ENCODE measurements at places on chromosomes 7 and 10.

DNA sequence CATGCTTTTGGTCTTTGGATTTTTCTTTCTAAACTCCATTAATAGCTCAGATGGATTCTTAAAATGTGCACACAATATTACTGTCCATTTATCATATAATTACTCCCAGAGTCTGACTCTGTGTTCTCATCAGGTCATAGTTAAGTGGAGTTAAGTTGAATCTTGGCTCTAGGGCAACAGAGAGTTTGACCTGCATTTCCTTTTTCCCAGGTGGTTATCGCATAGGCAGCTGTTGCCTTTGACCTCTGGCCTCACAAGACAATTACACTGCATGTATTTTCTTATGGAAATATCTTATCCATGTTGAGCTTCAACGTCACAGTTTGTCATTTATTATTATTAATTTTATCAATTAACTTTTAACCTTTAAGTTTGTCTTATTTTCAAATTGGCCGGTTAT, 237.5 kb upstream of the HGF start:
- no peak for DNase-seq

DNA sequence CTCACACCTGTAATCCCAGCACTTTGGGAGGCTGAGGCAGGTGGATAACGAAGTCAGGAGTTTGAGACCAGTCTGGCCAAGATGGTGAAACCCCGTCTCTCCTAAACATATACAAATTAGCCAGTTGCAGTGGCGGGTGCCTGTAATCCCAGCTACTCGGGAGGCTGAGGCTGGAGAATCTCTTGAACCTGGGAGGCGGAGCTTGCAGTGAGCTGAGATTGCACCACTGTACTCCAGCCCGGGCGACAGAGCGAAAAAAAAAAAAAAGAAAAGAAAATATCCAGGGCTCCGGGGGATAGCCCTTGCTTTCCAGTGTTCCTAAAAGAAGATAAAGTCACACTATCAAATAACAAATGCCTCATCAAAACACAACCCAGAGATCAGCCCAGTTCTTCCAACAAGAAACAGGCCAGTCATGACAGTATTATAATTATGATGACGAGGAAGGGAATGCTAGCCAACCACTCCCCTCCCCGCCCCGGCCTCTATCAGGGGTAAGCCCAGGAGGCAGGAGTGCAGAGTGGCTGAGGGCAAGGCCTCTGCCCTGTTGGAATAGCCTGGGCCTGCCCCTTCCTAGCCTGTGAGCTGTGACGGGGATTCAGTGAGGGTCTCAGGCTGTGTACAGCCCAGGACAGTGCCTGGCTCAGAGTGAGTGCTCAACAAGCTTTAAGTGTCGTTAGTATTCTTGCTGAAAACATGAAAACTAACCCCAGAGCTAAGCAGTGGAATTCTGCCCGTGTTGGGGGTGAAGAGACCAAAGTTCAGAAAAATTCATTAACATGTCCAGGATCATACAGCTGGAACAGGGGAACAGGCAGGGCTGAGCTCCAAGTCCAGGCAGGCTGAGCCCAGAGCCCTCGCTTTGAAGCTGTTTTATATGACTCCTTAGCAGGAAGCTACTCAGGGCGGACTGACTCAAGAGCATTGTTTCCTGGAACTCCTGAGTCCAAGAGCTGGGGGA, 54.3 kb downstream of the FAM241B start:
- peak; percentile 41 for DNase-seq

- DNase-seq = no peak
Measured at GRCh38 chr10:103921248-103921647, 3.3 kb upstream of the STN1 start.

- no peak for DNase-seq
Measured at GRCh38 chr7:27996141-27996540, 184.5 kb downstream of the JAZF1 start.

DNA sequence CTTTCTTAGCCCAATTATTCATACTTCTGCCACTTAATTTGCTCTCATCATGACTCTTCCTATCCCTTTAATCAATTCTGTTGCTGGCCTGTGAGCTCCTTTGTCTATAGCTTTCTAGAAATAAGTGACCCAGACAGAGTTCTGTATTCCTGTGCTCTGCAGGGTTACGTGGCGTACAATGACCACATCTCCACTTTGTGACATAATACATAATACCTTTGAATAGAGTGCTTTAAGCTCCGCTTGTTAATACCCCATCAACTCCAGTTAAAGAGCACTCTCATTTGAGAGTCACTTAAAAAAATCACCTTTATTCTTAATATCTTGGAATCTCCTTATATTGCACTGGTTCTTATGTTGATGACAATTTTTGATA, 619.0 kb downstream of the PARD3 start:
- DNase-seq = no peak

DNA sequence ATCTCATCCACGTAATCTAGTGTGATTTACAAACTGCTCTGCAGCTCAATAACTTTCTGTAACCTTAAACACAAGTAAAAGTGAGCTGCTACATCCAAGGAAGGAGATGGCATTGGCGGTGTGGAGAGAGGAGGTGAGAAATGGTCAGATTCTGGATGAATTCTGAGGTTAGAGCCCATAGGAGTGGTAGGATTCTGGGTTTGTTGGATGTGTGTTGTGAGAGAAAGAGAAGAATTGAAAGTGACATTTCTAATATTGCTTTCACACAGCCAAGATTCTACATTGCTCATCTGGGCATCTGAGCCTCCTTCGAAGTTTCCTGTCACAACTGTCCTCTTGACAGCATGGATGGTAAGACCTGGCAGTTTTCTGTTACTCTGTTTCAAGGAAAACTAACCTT, 2.5 kb downstream of the MCM10 start:
- DNase-seq = no peak

- peak; percentile 43 for DNase-seq
Measured at GRCh38 chr10:61319386-61320256, 133.6 kb downstream of the TMEM26 start.

DNA sequence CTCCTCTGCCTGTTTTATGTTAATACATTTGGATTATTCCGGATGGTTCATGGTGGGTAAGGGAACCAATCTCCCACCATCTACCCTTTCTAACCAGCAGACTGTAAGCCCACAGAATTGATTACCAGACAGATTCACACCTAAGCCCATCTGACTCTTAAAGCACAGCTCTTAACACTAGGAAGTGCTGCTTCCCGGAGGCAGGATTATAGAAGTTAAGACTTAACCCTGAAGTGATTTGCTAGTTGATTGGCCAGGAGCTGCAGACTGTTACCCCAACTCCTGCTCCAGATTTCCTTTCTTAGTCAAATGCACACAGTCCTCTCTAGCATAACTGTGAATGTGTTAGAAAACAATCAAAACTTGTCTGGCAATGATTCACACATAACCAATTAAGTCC, 221.7 kb downstream of the CDK14 start:
- DNase-seq = no peak
